ENCODE measurements at places on chromosomes 13 and 19. TPM values are rescaled to one million over a fixed set of nuclear protein-coding genes. Genes with fewer than 3 reads are reported as not detected.

- no peak for DNase-seq
Observed at GRCh38 chr19:38009650-38010242, 102.7 kb downstream of the SIPA1L3 start.

DNA sequence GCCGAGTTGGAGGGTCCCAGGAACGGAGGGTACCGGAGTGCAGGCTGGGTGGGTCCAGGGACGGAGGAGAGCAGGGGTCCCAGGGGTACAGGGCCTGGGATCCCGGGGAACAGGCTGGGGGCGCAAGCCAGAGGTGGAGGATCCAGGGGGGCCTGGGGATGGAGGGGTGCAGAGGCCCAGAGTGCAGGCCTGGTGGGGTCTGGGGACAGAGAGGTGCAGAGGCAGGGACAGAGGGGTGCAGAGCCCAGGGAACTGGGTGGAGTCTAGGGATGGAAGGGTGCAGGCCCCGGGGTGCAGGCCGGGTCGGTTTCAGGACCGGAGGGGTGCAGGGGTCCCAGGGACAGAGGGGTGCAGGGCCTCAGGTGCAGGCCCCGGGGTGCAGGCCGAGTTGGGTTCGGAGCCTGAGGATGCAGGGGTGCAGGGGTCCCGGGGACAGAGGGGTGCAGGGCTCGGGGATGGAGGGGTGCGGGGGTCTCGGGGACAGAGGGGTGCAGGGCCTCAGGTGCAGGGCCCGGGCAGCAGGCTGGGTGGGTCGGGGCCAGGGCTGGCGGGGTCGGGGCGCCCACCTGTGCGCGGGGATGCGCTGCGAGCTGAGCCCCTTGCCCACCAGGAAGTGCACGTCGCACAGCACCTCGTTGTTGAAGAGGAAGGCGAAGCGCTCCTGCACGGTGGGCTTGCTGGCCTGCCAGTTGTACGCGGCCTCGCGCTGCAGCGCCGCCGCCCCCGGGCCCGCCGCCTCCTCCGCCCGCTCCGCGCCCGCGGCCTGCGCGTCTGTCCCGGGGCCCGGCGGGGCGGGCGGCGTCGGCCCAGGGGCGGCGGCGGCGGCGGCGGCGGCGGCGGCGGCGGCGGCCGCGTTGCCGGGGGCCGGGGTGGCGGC lies 545 bp downstream of the BTBD2 start:
- no peak for DNase-seq

LRP3 gene
- total RNA-seq, result 0.13 TPM

HS6ST3 gene
- total RNA-seq, result not detected

HPN gene
- total RNA-seq, result 0.41 TPM

DNA sequence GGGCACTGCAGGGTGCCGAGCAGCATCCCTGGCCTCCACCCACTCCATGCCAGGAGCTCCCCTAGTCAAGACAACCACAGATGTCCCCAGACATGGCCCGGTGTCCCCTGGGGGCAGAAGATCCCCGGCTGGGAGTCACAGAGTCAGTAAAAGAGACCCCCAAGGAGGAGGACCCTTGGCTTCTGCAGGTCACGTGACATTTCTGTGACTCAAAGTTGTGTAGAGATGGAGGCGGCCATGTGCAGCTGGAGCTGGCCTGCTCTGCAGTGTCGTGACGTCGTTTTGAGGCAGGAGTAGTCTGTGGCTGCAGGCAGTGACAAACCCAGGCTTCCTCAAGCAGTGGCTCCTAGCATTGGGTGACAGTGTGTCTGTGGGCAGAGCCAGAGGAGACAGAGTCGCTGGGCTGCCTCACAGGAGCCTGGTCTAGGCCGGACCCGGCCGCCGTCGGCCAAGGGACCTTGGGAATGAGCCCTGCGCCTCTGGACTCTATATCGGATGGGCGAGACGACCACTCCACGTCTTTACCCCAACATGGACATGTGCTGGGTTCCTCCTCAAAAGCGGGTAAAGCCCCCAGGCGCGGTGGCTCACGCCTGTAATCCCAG lies 7.7 kb upstream of the DIRAS1 start:
- no peak for DNase-seq

GRCh38 chr19:55087542-55087901 lies 11.9 kb downstream of the EPS8L1 start:
- DNase-seq, result no peak

TMPRSS9 gene
- total RNA-seq, result not detected

DNA sequence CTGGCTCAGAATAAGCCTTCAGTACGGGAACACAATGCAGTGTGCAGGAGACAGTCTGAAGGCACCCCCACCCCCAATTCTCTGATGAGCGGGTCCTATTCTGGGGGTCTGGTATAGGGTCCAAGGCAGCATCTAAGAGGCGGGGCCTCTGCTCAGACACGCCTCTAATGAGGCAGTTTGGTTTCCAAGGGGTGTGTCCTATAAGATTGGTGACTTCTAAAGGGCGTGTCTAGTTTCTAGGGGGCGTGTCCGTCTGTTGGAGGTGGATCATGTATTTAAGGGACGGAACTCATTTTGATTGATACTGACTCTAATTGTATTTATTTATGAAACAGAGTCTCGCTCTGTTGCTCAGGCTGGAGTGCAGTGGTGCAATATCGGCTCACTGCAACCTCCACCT lies 8.7 kb downstream of the FIZ1 start:
- no peak for DNase-seq

DNA sequence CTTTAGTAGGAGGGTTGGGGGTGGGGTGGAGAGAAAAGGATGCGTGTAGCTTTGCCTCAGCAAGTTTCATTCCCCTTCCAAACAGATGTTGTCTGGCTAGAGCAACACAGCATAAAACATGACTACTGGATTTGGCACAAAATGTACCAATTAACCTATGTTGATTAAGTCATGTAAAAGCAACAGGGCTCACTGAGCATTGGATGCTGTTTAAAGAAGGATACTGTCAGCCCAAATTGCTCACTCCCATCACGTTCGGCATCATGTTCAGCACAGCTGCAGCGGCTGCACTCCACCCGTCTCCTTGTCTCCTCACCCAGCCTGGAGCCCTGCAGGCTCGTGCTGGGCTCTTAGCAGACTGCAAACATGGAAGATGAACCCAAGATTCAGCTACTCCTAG lies 77.5 kb downstream of the DLEU7 start:
- DNase-seq, result no peak

- no peak for DNase-seq
Observed at GRCh38 chr13:37339386-37339735, 233.9 kb upstream of the CSNK1A1L start.

GRCh38 chr19:46726551-46726950 lies 9.6 kb upstream of the PRKD2 start:
- no peak for DNase-seq

DNA sequence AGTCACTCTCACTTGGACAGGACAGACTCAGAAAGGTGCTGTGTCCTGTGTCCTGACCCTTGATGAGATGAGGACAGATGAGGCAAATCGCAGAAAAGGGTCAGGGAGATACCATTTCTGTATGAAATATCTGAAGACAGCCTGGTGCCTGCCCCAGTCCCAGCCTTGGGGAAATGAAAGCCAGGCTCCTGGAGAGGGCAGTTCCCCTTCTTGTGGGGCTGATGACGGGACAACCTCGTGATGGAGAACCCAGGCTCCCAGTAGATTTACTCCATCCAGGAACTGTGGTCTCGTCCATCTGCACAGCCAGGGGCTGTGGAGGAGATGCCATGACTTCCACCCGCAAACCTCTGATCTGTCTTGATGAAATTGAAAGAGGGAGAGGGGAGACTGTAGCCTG lies 13.8 kb downstream of the LILRB1 start:
- no peak for DNase-seq

OR10H1 gene
- not detected for total RNA-seq

DNA sequence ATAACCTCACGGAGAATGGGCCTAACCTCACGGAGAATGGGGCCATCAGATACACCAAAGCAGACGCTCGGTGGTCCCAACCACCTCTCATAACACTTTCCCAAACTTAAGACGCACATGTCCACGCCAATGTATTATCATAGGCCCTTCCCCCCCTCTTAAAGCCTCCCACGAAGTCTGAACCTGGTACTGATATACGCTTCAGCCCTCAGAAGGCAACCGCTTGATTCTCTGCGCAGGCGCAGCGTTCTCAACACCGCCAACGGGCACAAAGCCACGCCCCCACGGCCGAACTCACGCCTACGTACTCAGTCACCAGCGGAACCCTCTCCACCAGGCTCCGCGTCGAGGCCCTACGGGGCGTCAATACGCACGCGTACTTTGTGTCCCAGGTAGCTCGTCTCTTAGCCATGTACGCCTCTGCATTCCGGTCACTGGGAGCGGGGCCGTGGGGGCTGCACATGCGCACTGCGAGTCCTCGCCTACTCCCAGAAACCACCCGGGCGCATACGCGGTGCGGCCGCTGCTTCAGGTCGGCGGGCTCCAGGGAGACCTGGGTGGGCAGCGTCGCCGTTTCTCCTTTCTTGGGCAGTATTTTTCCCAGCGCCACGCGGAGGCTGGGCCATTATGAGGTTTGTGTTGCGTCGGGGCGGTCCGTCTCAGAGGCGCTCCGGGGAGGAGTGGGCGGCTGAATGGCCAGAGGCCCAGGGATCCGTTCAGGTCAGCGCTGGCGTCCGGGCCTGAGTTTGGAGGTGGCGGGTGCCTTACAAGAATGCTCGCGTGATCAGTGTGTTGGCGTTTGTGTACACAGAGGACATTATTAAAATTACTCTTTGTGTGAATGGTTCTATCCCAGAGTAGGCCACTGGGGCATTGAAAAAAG lies 25.3 kb downstream of the ZNF582 start:
- peak; percentile 82 for DNase-seq

- peak; percentile 20 for DNase-seq
Observed at GRCh38 chr19:58570770-58571574, 2.2 kb downstream of the MZF1 start.

DCUN1D2 gene
- 18.7 TPM for total RNA-seq

VSIG10L gene
- 0.39 TPM for total RNA-seq

GRCh38 chr13:42893214-42893671 lies 98.8 kb downstream of the EPSTI1 start:
- no peak for DNase-seq

DNA sequence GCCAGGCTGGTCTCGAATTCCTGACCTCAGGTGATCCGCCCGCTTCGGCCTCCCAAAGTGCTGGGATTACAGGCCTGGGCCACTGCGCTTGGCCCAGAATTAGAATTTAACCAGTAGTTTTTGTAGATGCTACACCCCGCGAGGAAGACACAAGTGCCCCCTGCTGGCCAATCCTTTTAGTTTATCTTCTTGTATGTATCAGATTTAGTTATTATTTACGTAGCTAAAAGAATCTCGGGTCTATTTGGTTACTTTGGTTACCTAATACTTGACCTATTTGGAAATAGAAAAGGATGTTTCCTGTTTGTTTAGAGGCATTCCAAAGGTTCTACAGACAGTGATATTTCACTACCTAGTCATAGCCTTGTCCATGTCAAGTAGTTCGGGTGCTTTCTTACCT lies 22.0 kb downstream of the MUC16 start:
- no peak for DNase-seq

DNA sequence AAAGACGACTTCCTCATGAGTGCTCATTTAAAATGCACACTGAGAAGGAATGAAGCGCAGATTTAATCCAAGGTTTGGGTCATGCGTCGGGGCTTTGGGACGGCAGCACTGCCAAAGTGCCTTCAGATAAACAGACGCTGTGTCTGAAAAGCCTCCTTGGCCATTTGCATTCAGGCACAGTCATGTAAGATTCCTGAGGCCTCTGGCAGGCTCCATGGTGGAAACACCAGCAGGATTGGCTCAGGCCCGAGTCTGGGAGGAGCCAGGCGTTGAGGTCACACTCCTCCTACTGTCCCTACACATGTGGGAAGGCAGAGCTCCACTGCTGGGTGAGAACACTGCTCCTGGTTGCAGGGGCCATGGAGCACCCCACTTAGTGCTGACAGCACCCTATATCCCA lies 113.3 kb upstream of the KL start:
- DNase-seq, result no peak

DNA sequence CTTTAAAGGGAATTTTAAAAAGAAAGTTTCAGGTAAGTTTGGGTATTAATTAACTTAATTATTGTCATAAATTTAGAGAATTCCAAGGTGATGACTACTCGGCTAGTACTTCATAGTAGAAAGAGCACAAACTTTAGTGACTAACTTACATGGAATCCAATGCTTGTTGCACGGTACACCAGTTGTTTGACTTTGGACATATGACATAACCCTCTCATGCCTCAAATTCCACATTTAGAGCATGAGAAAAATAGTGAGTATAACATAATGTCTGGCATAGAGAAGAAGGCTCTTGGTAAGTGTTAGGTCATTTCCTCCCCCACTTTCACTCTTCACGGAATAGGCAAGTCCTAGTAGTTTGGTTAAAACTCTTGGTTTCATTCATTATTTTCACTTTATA lies 1249.4 kb upstream of the SLC10A2 start:
- DNase-seq, result no peak

DNA sequence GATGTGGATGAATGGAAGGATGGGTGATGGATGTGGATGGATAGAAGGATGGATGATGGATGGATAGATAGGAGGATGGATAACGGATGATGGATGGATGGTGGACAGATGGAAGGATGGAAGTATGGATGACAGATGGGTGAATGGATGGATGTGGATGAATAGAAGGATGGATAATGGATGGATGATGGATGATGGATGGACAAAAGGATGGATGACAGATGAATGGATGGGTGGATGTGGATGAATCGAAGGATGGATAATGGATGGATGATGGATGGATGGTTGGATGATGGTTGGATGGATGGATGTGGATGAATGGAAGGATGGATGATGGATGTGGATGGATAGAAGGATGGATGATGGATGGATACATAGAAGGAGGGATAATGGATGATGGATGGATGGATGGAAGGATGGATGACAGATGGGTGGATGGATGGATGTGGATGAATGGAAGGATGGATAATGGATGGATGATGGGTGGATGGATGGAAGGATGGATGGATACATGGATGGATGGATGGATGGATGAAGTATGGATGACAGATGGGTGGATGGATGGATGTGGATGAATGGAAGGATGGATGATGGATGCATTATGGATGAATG lies 39.3 kb downstream of the TMEM255B start:
- no peak for DNase-seq

GRCh38 chr19:41957838-41958366 lies 1.2 kb downstream of the RABAC1 start:
- no peak for DNase-seq

- no peak for DNase-seq
Observed at GRCh38 chr13:102757006-102757405, 16.6 kb downstream of the TEX30 start.

DNA sequence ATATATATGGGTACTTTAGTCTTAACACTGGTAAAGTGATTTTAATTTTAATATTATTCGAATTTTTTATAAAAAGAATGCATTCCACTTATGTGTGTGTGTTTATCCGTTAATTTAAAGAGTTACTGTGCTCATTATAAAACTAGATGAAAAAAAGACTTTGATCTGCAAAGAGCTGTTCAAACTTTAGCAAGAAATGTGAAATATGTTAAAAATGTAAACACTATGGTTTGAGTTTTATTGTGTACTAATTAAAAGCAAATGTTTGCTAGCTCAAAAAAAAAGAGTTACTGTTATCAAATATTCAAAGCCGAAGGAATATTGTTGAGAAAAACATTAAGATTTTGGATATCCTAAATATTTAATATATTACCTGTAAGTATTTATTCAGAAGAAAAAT lies 34.5 kb downstream of the UFM1 start:
- DNase-seq, result no peak
